ENCODE measurements at places on chromosomes 16 and 17.

DNA sequence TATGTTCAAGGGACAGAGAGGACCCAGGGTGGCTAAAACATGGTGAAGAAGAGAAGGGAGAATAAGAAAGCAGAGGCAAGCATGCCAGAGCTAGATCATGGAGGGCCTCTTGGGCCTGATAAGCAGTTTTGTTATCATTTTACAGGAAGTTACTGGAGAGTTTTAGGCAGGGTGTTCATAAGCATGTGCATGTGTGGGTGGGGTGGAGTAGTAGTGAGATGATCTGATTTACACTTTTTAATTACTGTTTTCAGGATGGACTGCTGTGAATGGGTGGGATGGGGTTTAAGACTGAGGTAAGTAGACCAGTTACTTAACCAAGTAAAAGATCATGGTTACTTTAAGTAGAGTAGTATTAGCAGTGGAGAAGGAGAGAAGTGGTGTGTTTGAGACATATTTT lies 173.6 kb downstream of the PHKB start:
- DNase-seq, result no peak

- DNase-seq, result no peak
These were observed 611 bp downstream of the RRAD start for GRCh38 chr16:66924527-66925321.

GRCh38 chr16:3745751-3746355 lies 28.5 kb upstream of the TRAP1 start:
- no peak for DNase-seq

DNA sequence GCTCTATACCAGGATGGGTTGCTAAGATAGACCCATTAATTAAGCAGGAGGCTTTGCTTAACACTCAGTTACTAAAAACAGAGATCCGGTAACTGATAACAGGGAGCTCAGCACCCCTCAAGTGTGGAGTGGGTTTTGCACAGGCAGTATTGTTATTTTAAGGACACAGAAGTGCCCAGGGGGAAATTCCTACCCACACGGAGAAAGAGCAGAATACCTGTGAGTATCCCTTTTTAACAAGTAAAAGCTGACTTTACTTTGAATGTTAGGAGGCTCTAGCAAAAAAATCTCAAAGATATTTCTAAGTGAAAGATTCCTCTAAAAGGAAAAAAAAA lies 32.8 kb upstream of the HAS3 start:
- DNase-seq, result no peak

- DNase-seq, result no peak
These were observed 116.4 kb upstream of the ZNF750 start for GRCh38 chr17:82956146-82956725.

DNA sequence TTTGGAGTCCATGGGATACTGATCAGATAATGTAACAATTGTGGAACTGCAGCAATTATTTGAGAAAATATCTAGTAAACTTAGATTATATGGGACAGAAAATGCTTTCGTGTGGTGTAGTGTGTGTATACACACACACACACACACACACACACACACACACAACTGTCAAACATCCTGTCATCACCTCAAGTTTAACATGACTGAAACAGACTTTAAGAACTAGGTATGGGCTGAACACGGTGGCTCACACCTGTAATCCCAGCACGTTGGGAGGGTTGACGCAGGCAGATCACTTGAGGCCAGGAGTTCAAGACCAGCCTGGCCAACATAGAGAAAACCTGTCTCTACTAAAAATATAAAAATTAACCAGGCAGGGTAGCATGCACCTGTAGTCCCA lies 544 bp upstream of the EVI2A start:
- DNase-seq, result no peak

GRCh38 chr17:11292491-11292890 lies 51.5 kb downstream of the SHISA6 start:
- no peak for DNase-seq

DNA sequence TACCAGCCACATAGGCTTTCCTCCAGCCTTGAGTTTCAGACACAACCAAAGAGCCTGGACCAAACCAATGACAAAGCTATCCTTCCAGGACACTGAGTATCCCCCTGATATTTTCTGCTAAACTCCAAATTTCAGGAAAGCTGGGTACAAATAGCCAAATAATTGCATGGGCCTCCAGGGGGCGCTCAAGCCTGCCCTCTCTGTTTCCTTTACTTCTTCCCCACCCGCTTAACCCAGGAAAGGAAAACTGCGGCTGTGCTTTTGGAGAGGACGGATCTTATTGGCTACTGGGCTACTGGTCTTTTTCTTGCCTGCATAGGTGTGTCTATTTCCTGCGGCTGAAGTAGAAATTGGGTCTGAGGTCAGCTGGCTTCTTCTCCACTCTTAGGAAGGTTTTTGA lies 30.1 kb downstream of the GNGT2 start:
- peak; percentile 47 for DNase-seq

DNA sequence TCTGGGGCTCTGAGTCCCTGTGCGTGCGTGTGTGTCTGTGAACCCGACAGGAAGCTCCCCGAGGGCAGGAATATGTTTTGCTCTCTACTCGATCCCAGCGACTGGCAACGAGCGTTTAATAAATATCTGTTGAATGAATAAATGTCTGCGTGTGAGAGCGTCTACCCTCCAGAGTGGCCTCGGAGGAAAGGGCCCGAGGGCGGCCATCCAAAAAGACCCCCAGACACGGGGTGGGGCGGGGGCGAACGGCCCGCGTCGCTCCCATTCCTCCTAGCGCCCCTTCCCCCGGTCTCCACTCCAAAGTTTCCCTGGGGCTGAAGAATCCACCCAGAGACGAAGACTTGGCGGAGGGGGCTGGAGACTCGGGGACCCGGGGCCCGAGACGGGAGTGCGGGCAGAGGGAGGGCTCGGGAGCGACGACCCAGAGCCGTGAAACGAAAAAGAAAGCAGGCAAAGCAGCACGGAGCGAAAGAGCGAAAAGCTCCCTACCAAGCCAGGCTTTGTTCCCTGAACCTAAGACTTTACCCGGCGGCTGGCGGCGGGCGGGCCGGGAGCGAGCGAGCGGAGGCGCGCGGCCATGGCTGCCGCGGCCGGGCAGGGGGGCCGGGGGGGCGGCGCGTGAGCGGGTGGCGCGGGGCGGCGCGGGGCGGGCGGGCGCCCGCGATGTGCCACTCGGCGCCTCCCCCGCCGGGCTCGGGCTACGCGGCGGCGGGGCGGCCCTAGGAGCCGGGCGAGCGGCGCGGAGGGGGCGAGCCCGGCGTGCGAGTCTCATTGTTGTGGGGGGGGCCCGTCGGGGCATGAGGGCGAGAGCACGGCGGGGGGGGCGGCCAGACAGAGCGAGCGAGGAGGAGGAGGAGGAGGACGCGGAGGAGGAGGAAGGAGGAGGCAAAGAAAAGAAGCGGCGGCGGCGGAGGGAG lies at the start of gene MLLT6:
MLLT6 (plus strand) TSS at position 668 of the 917 bp plus-strand sequence. CDS start 360 bp downstream, outside the sequence.
- DNase-seq, result peak; percentile 69

DNA sequence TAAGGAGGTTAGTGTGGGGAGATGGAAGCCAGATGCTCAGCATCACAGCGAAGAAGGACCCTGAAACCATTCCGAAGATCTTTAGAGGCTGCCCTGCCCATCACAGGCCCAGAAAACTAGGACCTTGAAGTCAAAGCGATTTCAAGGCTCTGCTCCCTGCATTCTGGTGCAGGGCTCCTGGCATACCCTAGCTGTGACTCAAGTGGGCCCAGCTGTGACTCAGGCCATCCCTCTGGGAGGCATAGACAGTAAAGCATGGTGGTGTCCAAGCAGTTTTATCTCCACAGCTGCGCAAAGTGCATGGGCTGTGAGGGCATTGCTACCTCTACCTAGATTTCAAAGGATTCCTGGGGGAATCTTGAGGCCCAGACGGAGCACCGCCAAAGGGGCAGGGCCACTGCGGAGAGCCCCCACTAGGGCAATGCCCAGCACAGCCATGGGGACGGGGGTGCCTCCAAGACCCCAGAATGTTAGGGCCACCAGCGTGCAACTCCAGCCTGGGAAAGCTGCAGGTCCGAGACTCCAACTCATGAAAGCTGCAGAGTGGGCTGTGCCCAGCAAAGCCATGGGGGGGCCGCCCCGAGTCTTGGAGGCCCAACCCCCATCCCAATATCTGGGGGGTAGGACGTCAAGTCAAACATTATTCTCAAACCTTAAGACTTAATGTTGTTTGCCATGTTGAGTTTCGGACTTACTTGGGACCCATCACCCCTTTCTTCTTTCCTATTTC lies 11.7 kb upstream of the ZNF594 start:
- peak; percentile 56 for DNase-seq

DNA sequence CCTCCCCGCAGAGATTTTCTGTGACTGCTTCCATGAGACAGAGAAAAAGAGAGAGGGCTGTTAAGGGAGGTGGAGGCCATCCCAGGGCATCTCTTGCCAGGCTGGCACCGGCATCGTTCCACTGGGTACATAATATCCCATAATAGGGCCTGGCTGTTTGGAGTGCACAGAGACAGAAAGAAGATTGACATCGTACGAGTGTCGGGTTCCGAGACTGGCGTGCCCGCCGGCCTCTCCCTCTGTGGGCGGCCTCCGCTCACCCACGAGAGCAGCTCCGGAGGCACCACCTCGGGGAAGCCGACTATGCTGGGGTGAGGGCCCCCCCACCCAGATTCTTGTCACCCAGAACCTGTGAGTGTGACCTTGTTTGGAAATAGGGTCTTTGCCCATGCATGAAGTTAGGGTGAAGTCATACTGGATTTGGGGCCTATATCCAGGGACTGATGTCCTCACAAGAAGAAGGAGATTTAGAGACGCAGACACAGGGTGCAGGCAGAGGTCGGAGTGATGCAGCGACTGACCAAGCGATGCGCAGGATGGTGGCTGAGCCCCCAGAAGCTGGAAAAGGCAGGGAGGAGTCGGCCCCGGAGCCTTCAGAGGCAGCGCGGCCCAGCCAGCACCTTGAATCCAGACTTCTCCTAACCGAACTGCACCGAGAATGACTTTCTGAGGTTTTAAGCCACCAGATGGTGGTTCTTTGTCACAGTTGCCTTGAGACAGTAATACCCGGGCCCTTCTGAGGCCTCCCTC lies 101.8 kb upstream of the CIBAR2 start:
- DNase-seq, result no peak

- DNase-seq, result no peak
These were observed 40.3 kb downstream of the WNT3 start for GRCh38 chr17:46777943-46778915.

DNA sequence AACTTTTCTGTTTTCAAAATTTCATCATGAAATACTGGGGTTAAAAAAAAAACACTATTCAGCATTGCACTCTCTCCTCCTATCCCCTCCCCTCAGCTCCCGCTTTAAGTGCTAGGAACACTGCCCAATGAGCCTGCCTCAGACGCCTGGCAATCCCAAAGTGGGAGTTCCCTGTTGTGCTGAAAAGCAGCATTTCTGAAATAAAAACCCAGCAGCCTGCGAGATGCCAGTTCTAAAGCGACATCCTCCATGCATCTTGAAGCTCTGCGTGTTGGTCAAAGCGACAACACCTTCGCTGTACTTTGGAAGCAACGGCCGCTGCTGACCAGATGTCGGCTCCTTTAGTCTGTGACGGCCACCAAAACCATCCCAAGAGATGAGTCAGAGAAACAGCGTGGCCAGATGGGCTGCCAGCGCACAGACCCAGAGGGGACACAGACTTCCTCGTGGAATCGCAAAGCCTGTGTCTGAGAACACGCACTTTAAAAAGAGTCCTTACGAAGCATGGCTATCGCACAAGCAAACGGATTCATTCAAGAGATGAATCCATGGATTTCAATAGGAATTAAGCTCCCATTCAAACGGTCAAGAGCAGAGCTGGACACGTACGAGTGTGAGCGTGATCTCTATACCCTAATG lies 32.8 kb downstream of the FBXO31 start:
- peak; percentile 57 for DNase-seq

DNA sequence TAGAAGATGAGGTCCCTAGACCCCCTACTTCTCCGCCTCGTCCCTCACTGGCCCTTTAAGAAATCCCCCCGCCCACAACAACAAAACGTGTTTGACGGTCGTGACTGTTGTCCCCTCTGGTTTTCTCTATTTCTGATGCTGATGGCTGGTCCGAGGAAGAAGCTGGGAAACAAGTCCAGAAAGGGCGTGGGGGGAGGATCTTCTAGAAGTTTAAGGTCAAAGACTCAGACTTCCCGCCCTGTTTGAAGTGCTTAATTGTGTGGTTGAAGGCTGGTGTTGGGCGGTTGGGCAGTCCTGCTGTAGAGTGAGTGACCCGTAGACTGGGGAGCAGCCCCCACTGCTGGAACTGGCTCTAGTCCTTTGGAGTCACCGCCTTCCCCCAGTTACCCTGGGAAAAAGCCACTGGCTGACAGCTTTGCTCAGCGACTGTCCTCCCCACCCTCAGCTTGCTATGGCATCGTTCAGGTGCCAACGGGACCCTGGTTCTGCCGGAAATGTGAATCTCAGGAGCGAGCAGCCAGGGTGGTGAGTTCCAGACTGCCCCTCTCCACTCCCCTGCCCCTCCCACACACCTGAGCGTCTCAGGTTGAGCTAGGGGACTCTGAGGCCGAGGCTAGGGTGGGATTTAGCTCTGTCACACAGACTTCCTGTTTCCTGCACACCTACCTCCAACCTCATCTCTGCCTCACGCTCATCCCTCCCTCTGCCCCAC lies 1.6 kb downstream of the MLLT6 start:
- DNase-seq, result no peak

DNA sequence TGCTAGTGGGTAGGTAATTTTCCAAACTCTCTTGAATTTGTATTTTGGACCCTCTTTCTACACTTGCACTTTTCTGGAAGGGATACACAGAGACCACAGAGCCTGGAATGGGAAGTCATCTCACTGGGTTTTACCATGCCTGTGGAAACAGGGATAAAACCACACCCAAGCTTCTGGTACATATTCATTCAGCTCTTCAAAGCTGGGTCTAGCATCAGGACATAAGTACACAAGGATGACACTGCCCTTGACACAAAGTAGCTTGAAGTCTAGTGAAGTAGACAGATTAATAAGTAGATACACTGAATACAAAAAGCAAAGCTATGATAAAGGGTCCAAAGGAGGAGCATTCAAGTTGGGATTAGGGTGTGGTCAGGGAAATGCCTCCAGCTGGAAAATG lies 118.2 kb downstream of the CDH11 start:
- no peak for DNase-seq

DNA sequence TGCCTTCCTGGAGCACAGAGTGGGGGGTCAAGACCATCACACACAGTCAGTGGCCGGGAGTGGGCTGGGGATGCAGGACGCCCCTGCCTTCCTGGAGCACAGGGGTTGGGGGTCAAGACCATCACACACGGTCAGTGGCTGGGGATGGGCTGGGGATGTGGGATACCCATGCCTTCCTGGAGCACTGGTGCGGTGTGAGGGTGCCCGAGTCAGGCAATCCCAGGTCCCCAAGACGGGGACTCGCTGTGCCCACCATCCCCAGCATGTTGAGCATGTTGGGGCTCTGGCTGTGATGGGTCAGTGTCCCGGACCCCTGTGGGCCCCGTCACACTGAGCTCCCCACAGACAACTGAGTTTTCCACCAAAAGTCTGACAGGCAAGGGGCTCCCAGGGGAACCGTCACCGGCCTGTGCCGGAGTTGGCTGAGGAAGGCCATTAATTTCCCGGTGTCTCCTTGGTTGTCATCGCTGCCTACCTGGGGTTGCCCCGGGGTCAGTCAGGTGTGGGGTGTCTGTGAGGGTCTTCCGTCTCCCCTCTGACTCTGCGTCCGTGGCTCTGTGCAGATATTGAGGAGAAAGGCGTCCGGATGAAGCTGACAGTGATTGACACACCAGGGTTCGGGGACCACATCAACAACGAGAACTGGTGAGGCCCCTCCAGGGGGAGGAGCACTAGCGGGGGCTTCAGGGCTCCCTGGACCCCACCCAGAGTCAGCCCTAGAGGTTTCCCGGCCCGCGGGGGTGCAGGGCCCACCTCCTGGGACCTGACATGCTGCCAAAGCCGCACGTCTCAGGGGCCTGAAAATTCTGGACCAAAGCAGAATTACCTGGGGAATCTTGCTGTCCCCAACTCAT lies 347.1 kb downstream of the SEC14L1 start:
- DNase-seq, result no peak

Data from HFFc6 (cell line).